ENCODE measurements at places on chromosomes 2 and 18.

- no peak for DNase-seq
Measured at GRCh38 chr2:160473468-160474318, 19.9 kb downstream of the RBMS1 start.

DNA sequence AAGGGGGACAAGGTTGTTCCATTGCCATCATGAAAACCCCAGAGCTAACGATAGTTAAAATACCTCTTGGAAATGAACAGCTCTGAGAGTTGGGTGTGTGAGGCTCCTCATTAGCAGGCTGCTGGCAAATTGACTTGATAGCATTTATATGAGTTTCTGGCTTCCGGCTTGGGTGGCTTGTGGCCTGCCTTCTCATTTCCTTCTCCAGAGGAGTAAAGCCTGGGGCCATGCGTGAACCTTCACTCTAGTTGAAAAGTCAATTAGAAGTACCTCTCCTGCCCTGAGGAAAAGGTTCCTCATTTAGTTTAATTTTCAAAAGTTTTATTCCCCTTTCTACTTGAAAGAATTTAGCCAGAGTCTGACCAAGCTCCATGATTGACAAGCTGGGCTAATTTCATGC, 67.1 kb downstream of the MGAT5 start:
- no peak for DNase-seq

DNA sequence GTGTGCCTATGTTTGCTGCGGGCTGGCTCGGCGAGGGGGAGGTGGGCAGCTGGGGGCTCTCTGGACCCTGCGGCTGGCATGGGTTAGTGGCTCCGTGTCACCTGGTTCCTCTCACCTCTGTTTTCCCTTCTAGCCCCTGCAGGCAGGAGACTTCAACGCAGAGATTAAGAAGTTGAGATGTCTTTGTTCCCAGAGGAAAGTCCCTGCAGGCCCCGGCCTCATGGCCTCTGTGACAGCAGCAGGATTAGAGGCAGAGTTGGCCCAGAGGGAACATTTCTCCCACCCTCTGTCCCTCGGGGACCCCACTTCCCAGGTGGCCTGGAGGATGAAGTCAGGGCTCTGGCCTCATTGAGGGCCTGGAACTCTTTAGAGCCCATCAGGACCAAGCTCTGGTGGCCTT, 56.5 kb downstream of the HPCAL1 start:
- DNase-seq = no peak

- no peak for DNase-seq
Measured at GRCh38 chr18:79250301-79250981, 145.3 kb upstream of the NFATC1 start.

GRCh38 chr2:195338856-195339255, 318.2 kb upstream of the SLC39A10 start:
- DNase-seq = no peak

DNA sequence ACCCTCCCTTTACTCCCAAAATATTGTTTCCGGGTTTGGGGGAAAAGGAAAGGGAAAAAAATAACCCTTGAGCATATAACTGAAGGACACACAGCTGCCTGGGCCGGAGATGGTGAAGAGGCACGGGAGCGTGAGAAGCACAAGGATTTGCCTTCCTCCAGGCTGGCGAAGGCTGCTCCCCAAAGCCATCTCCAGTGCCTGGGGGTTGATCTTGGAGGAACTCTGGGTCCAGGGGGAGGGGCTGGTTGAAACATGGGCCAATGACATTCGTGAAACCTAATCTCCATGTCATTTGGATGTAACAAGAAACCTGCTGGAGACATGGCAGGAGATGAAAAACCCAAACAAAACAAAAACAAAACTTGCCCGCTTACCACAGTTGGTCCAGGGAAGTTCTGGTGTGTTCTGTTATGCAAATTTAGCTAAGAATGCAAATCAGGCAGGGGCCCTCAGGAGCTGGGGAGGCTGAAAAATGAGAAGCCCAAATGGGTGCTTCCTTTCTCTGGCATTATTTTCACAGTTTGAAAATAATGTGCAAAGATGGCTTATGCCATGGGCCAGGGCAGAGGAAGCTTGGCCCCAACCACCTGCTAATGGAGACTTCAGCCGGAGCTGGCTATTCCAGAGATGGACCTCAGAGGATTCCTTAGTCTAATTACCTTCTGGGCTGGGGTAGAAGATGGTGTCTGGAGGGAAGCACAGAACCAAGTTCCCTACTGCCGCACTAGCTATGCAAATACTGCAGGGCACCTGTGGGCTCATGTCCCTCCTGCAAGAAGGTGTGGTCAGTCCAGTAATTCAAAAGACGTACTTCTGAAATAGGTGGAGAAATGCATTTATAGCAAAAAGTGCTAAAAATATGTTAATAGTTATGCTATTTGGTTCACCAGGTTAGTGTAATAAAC, 180.9 kb downstream of the BCL2 start:
- DNase-seq = peak; percentile 84

GRCh38 chr2:12168354-12168753, 421.9 kb downstream of the LPIN1 start:
- DNase-seq = no peak

DNA sequence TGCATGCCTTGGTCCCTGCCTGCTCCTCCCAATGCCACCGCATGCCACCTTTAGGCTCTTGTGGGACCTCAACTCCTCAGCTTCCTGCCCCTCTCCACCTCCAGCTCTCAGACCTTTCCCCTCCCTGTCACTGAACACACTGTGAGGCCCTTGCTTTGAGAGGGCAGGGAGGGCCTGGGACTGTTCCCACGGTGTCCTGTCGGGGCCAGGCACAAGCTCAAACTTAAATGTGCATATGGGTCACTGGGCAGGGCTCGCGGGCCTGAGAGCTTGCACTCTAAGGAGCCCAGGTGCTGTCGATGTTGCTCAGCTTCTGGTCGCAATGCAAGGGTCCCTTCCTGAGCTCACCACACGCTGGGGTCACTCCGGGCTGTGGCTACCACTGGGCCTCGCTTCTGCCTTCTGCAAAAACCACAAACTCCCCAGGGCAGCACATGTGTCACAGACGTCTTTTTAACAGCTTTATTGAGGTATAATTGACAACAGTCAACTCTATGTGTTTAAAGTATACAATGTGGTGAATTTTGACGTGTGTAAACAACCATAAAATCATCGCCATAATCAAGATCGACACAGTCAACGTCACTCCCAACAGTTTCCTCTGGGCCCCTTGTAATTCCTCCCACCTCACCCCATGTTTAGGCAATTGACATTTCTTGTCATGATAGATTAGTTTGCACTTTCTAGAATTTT, 11.9 kb upstream of the B3GNT7 start:
- no peak for DNase-seq

DNA sequence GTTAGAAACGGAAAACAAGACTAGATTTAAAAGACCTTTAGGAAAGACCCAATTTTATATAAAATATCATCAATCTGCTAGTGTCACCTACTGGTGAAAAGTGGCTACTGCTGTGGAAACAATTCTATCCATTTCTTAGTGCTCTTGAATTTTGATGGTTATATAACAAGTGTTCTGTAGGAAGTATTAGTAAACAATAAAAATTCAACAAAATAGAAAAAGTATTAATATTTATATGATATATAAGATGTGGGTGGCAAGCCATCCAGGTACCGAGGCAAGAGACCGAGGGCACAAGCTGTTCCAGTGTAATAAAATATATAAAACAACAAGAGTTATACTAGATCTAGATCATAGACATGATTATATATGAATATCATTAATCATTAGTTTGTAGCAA, 6.2 kb upstream of the TMEM87B start:
- DNase-seq = peak; percentile 78

- peak; percentile 93 for DNase-seq
Measured at GRCh38 chr2:54103454-54104314, 11.7 kb upstream of the ACYP2 start.

DNA sequence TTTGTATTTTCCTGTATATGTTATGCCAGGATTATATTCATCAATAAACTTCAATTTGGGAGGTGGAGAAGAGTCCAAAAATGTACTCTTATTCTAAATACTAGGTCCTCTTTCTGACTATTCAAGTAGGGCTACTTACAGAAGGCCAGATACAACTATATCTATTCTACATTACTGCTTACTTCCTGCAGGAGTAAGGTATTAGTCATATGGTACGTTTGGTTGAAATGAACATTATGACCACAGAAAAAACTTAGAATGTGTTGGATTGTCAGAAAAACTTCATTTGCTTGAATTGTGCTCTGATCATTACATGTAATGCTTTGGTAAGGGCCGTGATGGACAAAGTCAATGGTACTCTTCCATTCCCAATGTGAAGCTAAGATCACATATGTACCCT, 35.0 kb downstream of the STAT4 start:
- no peak for DNase-seq

DNA sequence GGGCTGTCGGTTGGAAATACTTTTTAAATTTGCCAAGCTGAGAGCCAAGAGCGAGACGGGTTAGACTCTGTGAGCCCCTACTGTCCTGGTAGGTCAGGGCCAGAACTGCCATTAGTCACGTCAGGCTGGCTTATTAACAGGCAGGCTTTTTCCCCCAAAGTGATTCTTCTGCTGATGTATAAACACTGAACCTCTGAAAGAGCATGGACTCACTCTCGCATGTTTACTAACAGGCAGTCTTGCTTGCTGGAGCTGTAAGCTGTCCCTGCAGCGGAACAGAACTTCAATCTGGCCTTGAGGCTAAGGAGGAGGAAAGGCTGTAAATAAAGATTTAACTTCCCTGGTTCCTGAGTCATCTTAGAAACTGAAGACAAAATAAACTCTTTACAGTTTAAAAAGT, 288.4 kb downstream of the PIEZO2 start:
- DNase-seq = no peak

GRCh38 chr18:52826994-52827393, 487.0 kb downstream of the DCC start:
- no peak for DNase-seq

All from NAMALWA (cell line).